Nucleus accumbens (tissue), 56 donors: ENCODE measurements at places on chromosomes 7 and 10.
A peak's percentile ranks its signal among the peaks of the same experiment; 100 is the strongest.

DNA sequence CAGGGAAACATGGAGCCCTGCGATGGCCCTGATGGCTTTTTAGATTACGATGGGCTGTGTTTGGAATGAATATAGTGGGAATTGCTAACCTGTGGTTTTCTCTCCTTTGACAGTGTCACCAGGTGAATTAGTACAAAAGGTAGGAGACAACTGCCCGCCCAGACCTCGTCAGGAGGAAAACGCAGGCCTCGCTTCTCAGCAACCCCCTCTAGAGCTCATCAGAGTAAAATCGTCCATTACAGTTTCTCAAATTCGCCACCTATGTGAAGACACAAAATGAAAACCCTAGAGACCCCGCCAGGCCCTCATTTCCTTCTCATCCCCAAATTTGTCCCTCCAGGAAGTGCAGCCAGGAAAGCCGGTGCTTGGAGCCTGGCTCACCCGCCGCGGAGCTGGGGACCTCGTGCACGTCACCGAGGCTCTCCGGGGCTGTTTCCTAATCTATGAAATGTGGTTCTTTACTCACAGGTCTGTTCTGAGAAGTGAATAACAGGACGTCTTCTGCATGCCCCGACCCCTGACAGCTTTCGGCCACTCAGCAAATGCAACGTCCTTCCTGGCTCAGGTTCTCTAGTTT lies 143.7 kb downstream of the VIPR2 start:
- no peak for DNase-seq

GRCh38 chr10:62911210-62911963 lies 95.2 kb upstream of the EGR2 start:
- no peak for DNase-seq

DNA sequence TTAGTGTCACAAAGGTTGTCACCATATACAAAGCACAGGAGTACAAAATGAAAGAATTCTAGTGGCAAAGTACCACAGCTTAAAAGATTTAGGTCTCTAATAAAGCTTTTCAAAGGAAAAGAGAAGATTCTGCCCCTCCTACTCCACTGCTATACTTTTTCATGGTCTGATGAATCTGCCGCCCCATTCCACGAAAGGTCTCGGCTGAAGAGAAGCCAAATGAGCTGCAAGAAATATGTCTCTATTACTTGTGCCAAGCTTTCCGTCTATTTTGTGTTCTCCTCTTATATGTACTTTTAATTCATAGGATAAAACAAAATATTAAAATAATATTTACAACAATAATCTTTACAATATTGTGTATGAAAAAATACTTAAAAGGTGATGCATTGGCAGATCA lies 222.6 kb downstream of the ANK3 start:
- DNase-seq, result no peak

- no peak for DNase-seq
Measured at GRCh38 chr7:150823043-150823442, 22.5 kb downstream of the TMEM176A start.

- DNase-seq, result peak; percentile 88
Measured at GRCh38 chr10:110918643-110919348, at the start of gene BBIP1. TSS of gene BBIP1 (minus strand) at chr10:110919180. CDS start at chr10:110918157, 1,023 bp downstream.

DNA sequence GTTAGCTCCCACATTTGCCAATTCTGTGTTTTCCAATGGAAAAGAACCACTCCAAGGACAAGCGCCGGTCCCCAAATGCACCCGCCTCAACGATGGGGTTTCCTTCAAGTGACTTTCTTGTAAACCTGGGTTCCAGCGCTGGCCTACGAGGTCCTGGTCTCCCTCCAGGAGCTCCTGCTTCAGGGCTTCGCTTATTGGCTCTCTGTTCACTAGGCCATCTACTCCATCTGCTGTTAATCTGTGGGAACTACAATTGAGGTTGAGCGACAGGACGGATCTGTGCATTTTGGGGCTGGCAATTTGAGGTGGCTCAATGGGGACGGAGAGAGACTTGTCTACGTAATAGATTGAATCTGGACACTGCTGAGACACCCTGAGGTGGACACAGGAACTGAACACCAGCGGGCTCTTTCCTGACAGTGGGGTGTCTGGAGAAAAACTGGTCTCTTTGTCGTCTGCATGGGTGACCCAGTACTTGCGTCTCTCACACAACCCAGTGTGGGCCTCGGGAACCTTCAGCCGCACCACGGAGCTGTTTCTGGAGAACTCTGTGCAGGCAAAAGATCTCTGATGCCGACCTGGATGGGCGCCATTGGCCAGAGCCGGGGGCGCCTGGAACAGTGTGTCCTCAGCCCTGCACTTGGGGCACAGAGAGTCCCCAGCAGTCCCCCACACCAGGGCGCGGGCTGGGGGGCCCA lies 115.9 kb upstream of the ADAM12 start:
- DNase-seq, result no peak

- no peak for DNase-seq
Measured at GRCh38 chr10:24207781-24208611, 942 bp upstream of the KIAA1217 start.
